Cerebellum (tissue), 4 donors: ENCODE measurements at places on chromosomes 13 and 19.

GRCh38 chr13:23865906-23866305 lies 23.3 kb downstream of the MIPEP start:
- DNase-seq, result no peak

DNA sequence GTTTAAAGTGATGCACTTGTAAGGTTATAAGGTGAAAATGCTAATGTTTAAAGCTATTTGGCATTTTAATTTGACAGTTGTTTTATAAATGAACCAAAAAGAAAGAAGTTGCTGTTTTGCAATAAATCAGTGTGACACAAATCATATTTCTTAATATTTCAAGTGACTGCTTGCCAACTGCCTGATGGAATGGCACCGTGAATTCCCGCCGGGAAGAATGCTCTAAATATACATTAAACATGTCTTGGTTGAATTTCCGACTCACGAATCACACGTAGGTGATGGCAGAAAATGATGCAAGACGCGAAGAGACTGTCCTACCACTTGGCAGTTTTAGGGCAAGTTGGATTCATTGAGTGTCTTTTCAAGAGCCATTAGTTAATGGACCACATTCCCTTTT lies 3.1 kb upstream of the GJB2 start:
- DNase-seq, result no peak

DNA sequence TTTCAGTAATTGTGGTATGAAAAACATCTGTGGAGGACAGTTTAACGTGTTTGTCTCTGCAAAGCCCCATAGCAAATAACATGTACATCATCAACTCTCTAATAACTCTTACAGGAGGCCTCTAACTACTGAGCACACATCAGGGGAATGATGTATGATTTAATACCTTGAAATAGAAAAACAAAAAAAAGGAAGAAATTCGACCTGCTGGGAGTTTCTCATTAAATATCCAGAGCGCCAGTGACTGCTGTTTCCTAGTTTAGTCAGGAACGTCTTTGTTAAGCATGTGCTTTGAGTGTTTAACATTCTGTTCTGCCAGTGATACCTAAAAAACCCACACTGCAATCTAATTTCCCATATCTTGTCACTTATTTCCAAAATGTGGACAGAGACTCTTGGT lies 235.4 kb downstream of the PCDH20 start:
- DNase-seq, result no peak

- no peak for DNase-seq
These were observed 1301.5 kb upstream of the ATXN8OS start for GRCh38 chr13:68806125-68806524.
